ENCODE measurements at places on chromosomes 3 and 15.

DNA sequence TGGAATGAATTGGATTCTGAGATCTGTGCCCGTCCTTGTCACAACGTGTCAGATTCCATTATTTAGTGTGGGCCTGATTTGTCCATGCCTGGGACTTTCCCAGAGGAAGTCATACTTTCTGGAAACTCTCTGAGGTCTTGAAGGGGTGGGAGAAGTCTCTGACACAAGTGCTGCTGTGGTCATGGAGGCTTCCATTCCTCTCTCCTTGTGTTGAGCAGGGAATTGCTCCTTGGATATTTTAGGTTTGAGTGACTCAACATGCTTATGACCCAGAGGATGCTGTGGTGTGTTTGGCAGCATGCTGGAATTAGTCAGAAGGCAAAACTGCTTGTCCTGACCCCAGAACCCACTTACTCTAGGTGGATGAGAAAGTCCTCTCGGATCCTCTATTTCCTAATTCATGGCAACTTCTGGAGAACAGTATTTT lies 132.1 kb downstream of the LPP start:
- no peak for DNase-seq

DNA sequence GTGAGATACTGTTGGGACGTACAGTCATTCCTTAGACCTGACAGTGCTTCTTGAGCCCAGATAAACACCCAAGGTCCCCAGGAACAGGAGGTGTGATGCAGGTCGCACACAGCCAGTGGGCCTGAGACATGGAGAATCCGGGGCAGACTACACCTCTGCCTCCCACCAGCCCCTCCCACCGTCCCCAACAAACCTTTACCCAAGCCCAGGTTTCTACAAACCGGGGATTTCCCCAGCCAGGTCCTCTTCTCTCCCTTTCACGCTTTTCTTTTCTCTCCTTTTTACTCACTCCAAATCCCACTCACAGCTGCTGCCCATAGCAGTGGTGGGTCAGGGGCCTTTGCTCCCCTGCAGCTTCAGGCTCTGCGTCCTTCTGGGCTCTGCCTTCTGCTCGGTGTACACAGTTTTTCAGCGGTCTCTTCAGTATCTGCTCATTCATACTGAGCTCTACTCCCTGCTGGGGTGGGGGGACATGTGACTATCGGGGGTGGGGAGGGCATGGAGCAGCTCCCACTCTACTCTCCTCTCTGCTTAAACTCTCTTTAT lies 4.8 kb upstream of the PCSK6 start:
- no peak for DNase-seq

GRCh38 chr3:129240436-129240835 lies 9.0 kb upstream of the COPG1 start:
- DNase-seq = no peak

DNA sequence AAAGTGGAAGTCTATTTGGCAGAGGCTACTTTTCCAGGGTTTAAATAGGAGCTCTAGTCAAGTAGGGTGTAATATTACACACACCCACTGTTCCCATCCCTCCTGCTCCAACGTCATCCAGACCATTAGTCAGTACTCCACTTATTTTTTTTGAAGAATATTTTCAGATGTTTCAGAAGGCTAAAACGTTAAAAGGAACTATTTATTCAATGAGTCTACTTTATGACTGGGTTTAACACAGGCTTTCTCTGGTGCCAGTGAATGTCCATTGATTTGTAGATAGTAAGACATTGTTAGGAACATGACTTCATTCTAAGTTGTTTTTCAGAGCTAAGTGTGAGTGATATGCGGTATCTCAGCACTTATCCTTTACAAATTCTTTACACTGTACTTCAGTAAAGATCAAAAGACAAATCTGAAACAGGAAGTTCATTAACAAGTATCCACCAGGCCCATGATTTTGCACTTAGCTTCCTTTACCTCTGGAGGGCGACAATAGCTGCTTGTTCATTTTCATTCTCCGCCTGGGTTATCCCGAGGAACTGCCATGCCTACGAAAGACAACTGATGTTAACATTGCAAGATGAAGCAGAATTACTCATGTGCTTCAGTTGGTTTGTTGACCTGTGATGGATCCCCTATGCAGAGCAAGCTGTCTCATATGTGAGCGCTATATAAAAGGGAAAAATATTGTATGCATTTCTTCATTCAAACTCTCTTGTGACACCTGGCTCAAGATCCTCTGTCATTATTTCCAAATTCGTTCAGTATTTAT lies 158.7 kb downstream of the USP13 start:
- no peak for DNase-seq

GRCh38 chr3:177196008-177196455 lies 1.2 kb downstream of the TBL1XR1 start:
- DNase-seq = peak; percentile 59

GRCh38 chr3:11423868-11424267 lies 151.7 kb downstream of the ATG7 start:
- DNase-seq = no peak

Measured in CD4-positive, alpha-beta T cell treated with Interleukin-6 for 4 hours (primary cell).